Chondrocyte (in vitro differentiated cells): ENCODE measurements at places on chromosomes 2 and 18. TPM values are rescaled to one million over a fixed set of nuclear protein-coding genes. Genes with fewer than 3 reads are reported as not detected.

Gene ZRANB3
- 5.9 to 10.1 TPM (median 7.0 TPM) in 3 replicates for total RNA-seq

Gene POTEC
- not detected in 3 replicates for total RNA-seq

Gene CCBE1
- total RNA-seq: 0.38 to 1.8 TPM (median 0.72 TPM) in 3 replicates

Gene VIT
- total RNA-seq: 0.15 to 2.6 TPM in 2 of 3 replicates, not detected in the other

Gene NPAS2
- total RNA-seq: 21.7 to 25.6 TPM (median 24.0 TPM) in 3 replicates

Gene CIDEA
- not detected in 3 replicates for total RNA-seq

Gene LRP2
- not detected in 3 replicates for total RNA-seq

Gene TCF7L1
- 18.9 to 35.0 TPM (median 34.1 TPM) in 3 replicates for total RNA-seq

Gene CCDC102B
- total RNA-seq: 8.1 to 9.8 TPM (median 9.1 TPM) in 3 replicates

Gene MARCO
- total RNA-seq: not detected in 3 replicates

DNA sequence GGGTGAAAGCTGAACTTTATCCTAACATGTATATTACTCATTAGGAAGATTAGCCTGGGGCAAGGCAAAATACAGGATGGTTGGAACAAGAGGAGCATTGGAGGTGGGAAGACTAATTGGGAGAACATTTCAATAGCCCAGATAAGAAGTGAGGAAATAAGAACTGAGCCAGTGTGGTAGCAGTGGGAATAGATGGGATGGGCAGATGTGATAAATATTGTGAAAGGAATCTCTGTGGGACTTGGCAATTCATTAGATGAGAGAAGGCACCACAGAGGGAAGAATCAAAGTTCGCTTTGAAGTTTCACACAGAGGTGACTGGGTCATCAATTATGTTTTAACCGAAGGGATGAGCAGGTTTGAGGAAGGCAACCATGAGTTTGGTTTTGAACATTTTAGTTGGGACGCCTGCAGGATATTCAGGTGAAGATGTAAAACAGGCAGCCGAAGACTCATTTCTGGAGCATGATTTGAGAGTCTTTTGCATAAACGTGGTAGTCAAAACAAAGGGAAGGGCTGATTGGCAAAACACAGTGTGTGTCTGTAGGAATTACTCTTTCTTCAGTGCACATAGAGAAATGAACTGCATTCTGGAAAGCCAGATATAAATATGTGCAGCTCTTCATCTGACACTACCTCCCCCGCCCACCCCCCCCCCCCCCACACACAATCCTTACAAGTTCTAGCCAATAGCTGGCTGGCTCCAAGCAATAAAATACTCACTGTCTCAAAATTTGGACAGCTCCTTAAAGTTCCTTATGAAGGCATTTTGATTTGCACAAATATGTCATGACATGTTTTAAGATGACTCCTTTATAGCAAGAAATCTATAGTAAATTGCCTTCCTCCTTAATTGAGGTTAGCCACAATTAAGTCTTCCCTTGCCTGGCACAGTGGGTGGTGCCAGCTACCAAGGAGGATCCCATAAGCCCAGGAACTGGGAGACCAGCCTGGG is 1.9 kb upstream of the SLC1A4 start:
- no peak for DNase-seq
- no peaks in the 10 kb centered on the region for H3K27me3 ChIP-seq
- peaks cover 41% of the 10 kb centered on the region for H3K4me1 ChIP-seq
- peaks cover 4% of the 10 kb centered on the region for H3K36me3 ChIP-seq
- peak overlapping the region; percentile 99 for H3K27ac ChIP-seq

DNA sequence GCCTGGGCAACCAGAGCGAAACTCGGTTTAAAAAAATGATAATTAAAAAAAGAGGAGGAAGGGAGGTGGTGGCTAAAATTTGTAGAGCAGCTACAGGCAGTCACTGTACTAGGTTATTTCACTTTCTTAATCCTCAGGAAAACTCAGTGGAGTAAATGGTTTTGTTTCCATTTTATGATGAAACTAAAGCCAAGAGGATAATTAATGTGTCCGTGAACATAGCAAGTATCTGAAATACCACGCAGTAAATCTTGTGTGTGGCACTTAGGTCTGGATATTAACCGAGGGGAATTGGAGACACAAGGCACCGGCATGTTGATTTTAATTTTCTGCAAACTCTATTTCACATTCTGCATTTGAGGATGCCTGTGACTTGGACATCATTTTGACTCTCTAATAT is 14.5 kb downstream of the SH3BP4 start:
- DNase-seq: no peak
- no peak overlapping the region for H3K4me3 ChIP-seq
- H3K27ac ChIP-seq: no peak overlapping the region
- H3K36me3 ChIP-seq: peaks cover 6% of the 10 kb centered on the region
- H3K27me3 ChIP-seq: no peaks in the 10 kb centered on the region

DNA sequence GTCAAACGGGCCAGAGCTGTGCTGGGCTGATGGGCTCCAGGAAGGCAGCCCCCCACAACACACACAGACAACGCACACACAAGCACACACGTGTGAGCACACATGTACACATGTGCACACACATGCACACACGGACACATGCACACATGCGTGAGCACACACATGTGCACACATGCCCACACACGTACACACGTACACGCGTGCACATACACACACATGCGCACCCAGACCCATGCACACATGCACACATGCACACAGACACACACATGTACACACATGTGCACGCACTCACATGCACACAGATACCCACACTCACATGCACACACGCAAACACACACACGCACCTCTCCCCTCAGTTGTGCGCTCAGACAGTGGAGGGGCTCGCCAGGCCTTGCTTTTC is 31.2 kb upstream of the HPCAL1 start:
- no peaks in the 10 kb centered on the region for H3K36me3 ChIP-seq
- H3K4me3 ChIP-seq: no peak overlapping the region
- DNase-seq: no peak
- H3K27me3 ChIP-seq: no peaks in the 10 kb centered on the region

- DNase-seq: no peak
- no peaks in the 10 kb centered on the region for H3K4me1 ChIP-seq
- H3K27me3 ChIP-seq: peaks cover 14% of the 10 kb centered on the region
- H3K36me3 ChIP-seq: no peaks in the 10 kb centered on the region
- H3K27ac ChIP-seq: no peak overlapping the region
These were observed 107.1 kb downstream of the TTN start for GRCh38 chr2:178700136-178700535.

- H3K4me3 ChIP-seq: no peak overlapping the region
- no peaks in the 10 kb centered on the region for H3K4me1 ChIP-seq
- no peak overlapping the region for H3K27ac ChIP-seq
- H3K27me3 ChIP-seq: no peaks in the 10 kb centered on the region
- H3K36me3 ChIP-seq: no peaks in the 10 kb centered on the region
- no peak for DNase-seq
These were observed 175.9 kb upstream of the ITGA4 start for GRCh38 chr2:181281206-181281832.

DNA sequence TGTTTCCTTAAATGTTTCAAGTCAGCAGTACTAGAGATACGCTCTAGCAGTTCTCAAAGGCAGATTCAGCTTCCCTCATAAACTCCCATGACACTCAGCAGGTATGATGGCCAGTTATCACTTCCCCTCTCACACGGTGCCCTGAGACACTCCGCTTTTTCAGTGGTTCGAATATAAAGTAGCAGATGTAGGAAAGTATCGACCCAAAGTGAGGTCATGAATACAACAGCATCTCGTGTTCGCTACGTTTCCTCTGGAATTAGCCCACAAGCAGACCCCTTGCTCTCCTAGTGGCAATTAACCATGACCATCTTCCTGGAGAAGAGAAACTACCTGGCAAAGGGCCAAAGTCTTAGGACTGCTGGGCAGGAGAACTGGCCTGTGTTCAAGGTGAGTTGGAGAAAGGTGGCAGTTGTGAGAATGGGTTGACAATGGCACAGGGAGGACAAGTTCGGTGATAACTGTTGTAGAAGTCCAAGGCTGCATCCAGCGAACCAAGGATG is 9.3 kb upstream of the AGBL5 start:
- DNase-seq: no peak
- H3K4me1 ChIP-seq: peaks cover 19% of the 10 kb centered on the region
- H3K27me3 ChIP-seq: no peaks in the 10 kb centered on the region
- no peak overlapping the region for H3K27ac ChIP-seq

DNA sequence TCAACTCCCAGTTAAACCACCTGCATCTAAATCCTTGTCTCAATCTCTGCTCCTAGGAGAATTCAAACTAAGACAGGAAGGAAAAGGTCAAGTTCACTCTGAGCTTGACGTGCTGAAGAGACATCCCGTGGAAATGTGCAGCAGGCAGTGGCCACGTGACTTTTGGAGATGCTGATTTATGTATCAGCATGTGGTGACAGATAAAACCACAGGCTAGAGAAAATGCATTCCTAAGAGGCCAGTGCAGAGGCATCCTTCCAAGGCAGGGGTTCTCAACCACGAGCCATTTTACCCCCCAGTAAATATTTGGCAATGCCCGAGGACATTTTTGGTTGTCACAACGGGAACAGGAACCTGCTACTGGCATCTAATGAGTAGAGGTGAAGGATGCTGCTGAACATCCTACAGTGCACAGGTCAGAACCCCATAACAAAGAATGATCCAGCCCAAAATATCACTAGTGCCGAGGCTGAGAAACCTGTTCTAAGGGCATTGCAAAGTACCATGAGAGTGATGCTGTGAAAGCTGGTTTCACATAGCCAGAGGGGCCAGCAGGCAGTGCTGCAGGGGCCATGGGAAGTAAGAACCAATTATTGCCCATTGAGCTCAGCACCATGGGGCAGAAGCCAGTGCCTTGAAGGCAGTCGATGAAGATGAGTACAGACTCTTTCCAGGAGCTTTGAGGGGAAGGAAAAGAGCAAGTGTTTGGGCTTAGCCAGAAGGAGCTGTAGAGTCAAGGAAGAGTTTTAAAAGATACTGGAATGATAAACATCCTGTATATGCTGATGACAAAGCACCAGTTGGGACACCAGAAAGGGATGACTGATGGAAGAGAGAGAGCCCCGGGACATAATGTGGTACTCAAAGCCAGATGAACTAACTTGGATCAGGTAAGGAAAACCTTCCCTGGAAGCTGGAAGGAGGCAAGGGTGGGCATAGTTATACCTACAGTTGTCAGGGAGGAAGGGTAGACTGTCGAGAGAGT is 174.6 kb downstream of the HAUS1 start:
- no peak overlapping the region for H3K4me3 ChIP-seq
- H3K4me1 ChIP-seq: peaks cover 14% of the 10 kb centered on the region
- no peaks in the 10 kb centered on the region for H3K27me3 ChIP-seq

- no peak for DNase-seq
- H3K36me3 ChIP-seq: no peaks in the 10 kb centered on the region
- no peak overlapping the region for H3K27ac ChIP-seq
- no peaks in the 10 kb centered on the region for H3K4me1 ChIP-seq
These were observed 56.1 kb upstream of the GATA6 start for GRCh38 chr18:22113144-22113844.

DNA sequence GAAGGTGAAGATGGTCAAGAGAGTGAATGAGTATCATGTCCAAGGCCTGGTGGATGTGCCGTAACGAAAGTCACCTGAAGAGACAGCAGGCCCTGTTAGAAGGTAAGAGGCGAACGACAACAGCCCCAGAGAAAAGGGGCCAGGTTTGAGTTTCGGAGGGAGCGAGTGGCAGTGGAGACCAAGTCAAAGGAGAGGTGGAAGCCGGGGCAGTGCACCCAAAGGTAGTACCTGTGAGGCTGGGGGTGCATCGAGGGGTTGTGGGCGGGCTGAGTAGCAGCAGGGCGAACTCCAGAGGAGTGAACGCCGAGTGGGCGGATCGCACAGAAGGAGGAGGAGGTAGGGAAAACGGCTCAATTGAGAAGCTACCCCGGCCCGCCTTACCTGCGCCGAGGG is 358 bp downstream of the USP37 start:
- H3K27ac ChIP-seq: peak overlapping the region; percentile 89
- peaks cover 40% of the 10 kb centered on the region for H3K4me1 ChIP-seq
- no peak for DNase-seq
- peaks cover 2% of the 10 kb centered on the region for H3K36me3 ChIP-seq

GRCh38 chr2:120330946-120331822 is 14.8 kb upstream of the INHBB start:
- no peak overlapping the region for H3K4me3 ChIP-seq
- H3K27ac ChIP-seq: no peak overlapping the region
- H3K4me1 ChIP-seq: no peaks in the 10 kb centered on the region
- H3K27me3 ChIP-seq: peaks cover 69% of the 10 kb centered on the region
- DNase-seq: no peak

DNA sequence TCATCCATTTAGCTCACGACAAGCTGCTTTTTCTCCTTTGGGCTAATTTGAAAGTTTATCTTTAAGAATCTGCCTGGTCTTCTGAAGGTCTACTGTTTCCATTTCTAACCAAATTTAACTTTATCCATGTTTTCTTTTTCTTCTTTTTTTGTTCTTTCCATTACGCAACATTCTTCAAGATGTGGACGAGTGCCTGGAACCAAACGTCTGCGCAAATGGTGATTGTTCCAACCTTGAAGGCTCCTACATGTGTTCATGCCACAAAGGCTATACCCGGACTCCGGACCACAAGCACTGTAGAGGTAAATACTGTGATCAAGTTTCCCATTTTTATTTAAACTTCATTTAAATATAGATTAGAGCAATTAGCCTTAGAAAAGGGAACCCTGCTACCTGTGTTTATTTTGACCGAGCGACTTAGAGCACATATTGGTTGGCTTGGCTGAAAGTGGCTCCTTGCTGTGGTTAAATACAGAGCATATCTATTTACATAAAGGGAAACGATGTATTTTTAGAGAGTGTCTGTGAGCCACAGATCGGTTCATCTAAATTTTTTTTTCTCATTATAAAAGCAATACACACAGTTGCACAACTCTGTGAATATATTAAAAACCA is 183.4 kb upstream of the RASGRP3 start:
- no peak for DNase-seq
- H3K4me3 ChIP-seq: peak overlapping the region; percentile 39
- H3K27me3 ChIP-seq: no peaks in the 10 kb centered on the region
- H3K4me1 ChIP-seq: peaks cover 76% of the 10 kb centered on the region

DNA sequence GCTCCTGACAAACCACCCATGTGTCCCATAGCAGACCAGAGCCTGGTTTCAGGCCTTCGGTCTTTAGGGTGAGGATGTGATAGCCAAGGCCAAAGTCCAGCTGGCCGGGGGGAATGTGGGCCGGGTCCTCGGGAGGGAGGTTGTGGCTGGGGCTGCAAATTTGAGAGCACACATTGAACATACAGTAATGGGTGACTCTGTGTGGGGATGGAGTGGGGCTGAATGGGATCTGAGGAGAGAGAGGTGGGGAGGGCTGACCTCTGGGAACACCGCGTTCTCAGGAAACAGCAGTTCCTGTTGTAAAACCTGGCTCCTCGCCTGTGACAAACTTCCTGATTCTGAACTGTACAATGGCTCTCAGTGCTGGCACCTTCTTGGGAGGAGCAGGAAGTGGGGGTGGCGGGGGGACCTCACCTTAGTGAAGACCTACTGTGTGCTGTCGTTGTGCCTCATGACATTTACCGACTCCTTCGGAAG is 48.8 kb downstream of the MCFD2 start:
- peaks cover 37% of the 10 kb centered on the region for H3K4me1 ChIP-seq
- no peak for DNase-seq
- no peaks in the 10 kb centered on the region for H3K36me3 ChIP-seq
- H3K4me3 ChIP-seq: no peak overlapping the region
- H3K27ac ChIP-seq: no peak overlapping the region

GRCh38 chr2:70012887-70013286 is 51.5 kb upstream of the ASPRV1 start:
- DNase-seq: no peak
- H3K36me3 ChIP-seq: peaks cover 9% of the 10 kb centered on the region
- no peaks in the 10 kb centered on the region for H3K27me3 ChIP-seq
- H3K4me1 ChIP-seq: peaks cover 2% of the 10 kb centered on the region
- H3K4me3 ChIP-seq: no peak overlapping the region
